ENCODE measurements at places on chromosomes 6 and 20. TPM values are rescaled to one million over a fixed set of nuclear protein-coding genes. Genes with fewer than 3 reads are reported as not detected.

Gene SNAP91
- total RNA-seq = 0.23 TPM

Gene TLDC2
- not detected for total RNA-seq

Gene EYA2
- total RNA-seq = 0.32 TPM

Gene SPDEF
- not detected for total RNA-seq

Gene OR2H2
- not detected for total RNA-seq

Gene FAM83C
- not detected for total RNA-seq

Gene CST7
- total RNA-seq = not detected

DNA sequence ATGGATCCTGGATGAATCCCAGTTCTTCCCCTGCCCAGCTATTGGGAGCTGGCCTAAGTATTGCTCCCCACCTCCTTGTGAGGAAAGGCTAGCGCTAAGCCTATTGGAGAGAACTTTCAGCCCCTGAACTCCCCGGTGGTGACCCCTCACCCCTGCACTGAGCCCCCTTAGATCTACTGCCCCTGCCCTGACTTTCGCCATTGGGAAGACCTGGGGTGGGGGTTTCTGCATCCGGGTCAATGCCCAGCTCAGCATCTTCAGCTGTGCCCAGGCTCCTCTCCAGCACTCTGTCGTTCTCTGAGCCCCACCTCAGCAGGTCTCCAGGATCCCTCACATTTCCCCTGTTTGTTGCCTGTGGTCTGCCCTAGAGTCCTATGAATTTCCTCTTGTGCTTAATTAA, 9.0 kb downstream of the TREML4 start:
- no peak for DNase-seq
- H3K36me3 ChIP-seq = no peaks in the 10 kb centered on the region
- H3K27ac ChIP-seq = no peak overlapping the region
- peaks cover 12% of the 10 kb centered on the region for H3K4me1 ChIP-seq

GRCh38 chr6:91681296-91681695, 1094.4 kb upstream of the MAP3K7 start:
- no peaks in the 10 kb centered on the region for H3K36me3 ChIP-seq
- DNase-seq = no peak
- H3K27ac ChIP-seq = no peak overlapping the region
- H3K4me1 ChIP-seq = no peaks in the 10 kb centered on the region

DNA sequence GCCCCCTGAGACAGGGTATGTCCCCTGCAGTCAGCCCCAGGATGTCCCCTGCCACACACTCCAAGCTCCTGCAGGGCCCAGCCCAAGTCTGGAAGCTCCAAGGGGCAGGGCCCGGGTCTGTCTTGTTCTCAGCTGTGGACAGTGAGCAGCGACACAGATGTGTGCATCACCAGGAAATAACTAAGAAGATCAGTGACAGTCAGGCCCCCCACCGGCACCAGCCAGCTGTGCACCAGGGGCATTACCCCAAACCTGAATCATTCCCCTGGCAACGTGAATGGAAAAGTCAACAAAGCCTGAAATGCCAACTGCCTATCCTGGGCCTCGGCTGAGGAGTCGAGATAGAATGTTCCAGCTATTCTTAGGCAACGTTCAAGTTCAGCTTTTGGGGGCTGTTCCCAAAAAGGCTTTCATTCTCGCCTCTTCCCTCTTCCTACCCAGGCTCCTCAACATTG, 105.0 kb downstream of the PREX1 start:
- DNase-seq = no peak
- H3K4me3 ChIP-seq = peak overlapping the region; percentile 11
- H3K36me3 ChIP-seq = peaks cover 2% of the 10 kb centered on the region
- H3K27me3 ChIP-seq = no peaks in the 10 kb centered on the region

- no peaks in the 10 kb centered on the region for H3K27me3 ChIP-seq
- peaks cover 23% of the 10 kb centered on the region for H3K4me1 ChIP-seq
- H3K4me3 ChIP-seq = no peak overlapping the region
- no peak for DNase-seq
- no peak overlapping the region for H3K27ac ChIP-seq
Measured at GRCh38 chr6:21031182-21031581, 496.9 kb downstream of the CDKAL1 start.

DNA sequence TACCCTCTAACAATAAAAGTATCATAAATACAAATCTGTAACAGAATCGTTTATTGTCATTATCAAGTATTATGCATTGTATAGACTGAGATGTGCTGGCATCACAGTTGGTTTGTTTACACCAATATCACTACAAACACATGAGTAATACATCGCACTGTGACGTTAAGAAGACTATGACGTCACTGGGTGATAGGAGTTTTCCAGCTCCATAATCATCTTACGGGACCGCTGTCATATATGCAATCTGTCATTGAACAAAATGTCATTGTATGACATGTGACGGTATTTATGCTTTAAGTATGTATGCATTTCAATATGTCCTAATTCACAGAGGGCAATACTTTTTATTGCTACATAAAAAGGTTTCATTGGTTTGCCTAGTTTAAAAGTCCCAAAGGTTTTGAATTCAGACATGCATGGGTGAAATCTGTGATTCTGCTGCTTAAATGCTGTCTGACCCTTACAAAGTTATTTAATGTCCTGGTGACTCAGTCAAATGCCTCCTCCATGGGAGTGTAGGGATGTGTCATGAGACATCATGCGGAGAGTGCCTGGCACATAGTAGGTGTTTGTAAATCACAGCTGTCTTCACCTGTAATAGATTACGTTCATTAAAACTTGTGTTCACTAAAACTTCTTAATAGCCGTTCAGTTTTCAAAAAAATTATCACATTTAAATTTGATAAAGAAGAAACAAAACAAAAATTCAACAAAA, 160.7 kb upstream of the PDE10A start:
- no peaks in the 10 kb centered on the region for H3K36me3 ChIP-seq
- no peaks in the 10 kb centered on the region for H3K4me1 ChIP-seq
- no peak overlapping the region for H3K27ac ChIP-seq
- no peak for DNase-seq
- no peak overlapping the region for H3K4me3 ChIP-seq

GRCh38 chr6:131023834-131024504, 39.1 kb downstream of the EPB41L2 start:
- H3K27ac ChIP-seq = peak overlapping the region; percentile 67
- H3K27me3 ChIP-seq = no peaks in the 10 kb centered on the region
- no peaks in the 10 kb centered on the region for H3K36me3 ChIP-seq
- H3K4me1 ChIP-seq = peaks cover 19% of the 10 kb centered on the region
- no peak overlapping the region for H3K4me3 ChIP-seq
- no peak for DNase-seq

GRCh38 chr6:322259-322930, 30.1 kb downstream of the DUSP22 start:
- H3K4me1 ChIP-seq = no peaks in the 10 kb centered on the region
- H3K27me3 ChIP-seq = no peaks in the 10 kb centered on the region
- no peak overlapping the region for H3K27ac ChIP-seq
- no peaks in the 10 kb centered on the region for H3K36me3 ChIP-seq
- no peak overlapping the region for H3K4me3 ChIP-seq

GRCh38 chr6:153511896-153512496, 380.9 kb upstream of the RGS17 start:
- no peaks in the 10 kb centered on the region for H3K4me1 ChIP-seq
- no peak overlapping the region for H3K4me3 ChIP-seq
- peaks cover 9% of the 10 kb centered on the region for H3K27me3 ChIP-seq
- H3K27ac ChIP-seq = no peak overlapping the region
- DNase-seq = no peak

DNA sequence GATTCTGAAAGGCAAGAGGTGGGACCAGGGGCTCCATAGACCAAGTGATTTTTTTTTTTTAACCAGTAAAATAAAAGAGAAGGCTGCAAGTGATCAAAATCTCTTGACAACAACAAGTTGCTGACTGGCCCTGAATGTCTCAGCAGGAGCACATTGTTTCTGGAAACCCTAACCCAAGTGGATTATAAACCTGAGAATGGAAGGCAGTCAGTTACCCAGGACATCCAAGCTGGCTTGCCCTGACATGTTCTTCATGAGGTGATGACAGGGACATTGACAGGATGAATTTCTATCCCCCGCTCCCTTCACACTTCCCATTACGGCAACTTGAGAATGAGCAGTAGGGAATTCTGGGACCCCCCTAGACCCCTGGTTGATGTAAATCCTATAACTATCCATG, 49.6 kb upstream of the RIPOR2 start:
- no peaks in the 10 kb centered on the region for H3K27me3 ChIP-seq
- H3K36me3 ChIP-seq = peaks cover 4% of the 10 kb centered on the region
- H3K4me1 ChIP-seq = peaks cover 32% of the 10 kb centered on the region
- DNase-seq = no peak

DNA sequence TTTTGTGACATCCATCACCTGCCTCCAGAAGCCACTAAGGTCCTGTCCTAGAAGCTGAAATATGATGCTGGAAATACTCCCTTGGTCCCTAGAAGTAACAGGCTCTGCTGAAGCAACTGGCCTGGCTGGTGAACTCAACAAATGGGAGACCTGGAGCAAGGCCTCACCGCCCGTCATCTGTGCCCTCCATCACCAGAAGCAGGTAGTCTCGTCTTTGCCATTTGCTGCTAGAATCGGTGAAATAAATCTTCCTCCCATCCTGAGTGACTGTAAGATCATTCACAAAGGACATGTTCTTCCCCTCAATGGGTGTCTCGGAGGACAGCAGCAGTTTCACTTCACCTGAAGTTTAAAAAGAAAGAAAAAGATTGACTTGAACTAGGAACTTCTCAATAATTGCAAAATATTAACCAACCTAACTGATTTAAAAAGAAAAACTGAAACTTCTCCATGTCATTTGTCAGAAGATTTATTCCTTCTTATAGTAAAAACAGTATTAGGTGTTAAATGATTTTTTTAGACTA, 21.0 kb downstream of the CST7 start:
- no peak overlapping the region for H3K27ac ChIP-seq
- DNase-seq = peak; percentile 55
- peaks cover 4% of the 10 kb centered on the region for H3K4me1 ChIP-seq
- no peak overlapping the region for H3K4me3 ChIP-seq

GRCh38 chr20:20214757-20215275, 153.1 kb upstream of the INSM1 start:
- H3K4me3 ChIP-seq = no peak overlapping the region
- H3K36me3 ChIP-seq = no peaks in the 10 kb centered on the region
- H3K4me1 ChIP-seq = peaks cover 6% of the 10 kb centered on the region
- DNase-seq = no peak
- no peak overlapping the region for H3K27ac ChIP-seq

Data from chondrocyte (in vitro differentiated cells).